ENCODE measurements at places on chromosomes 16 and 17.
A peak's percentile ranks its signal among the peaks of the same experiment; 100 is the strongest.

DNA sequence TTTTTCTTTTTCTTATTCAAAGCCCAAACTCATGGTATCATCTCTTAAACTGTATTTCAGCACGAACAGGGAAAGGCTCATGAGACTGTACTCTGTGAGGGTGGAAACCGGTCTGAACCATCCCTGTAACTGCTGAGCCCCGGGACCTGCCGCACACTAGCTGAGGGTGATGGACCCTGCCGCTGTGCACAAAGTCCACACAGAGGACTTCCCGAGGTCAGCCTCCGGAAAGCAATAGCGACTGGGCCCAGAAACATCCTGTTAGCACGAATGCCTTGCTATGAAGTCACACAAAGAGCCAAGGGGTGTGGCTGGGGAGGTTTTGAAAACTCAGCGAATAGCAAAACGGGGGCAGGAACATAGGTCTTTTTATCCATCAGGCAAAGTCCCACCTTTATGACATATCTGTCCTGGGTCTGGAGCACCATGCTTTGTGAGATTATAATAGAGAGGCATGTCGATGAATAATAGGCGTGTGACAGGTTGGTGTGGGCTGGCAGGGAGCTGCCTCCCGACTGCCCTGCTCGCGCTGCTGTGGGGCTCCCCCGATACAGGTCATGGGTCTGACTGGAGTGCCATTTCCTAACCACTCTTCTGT is 33.4 kb downstream of the CDK5R1 start:
- no peak for DNase-seq

GRCh38 chr17:32936186-32936893 is 8.4 kb downstream of the TMEM98 start:
- DNase-seq = no peak

DNA sequence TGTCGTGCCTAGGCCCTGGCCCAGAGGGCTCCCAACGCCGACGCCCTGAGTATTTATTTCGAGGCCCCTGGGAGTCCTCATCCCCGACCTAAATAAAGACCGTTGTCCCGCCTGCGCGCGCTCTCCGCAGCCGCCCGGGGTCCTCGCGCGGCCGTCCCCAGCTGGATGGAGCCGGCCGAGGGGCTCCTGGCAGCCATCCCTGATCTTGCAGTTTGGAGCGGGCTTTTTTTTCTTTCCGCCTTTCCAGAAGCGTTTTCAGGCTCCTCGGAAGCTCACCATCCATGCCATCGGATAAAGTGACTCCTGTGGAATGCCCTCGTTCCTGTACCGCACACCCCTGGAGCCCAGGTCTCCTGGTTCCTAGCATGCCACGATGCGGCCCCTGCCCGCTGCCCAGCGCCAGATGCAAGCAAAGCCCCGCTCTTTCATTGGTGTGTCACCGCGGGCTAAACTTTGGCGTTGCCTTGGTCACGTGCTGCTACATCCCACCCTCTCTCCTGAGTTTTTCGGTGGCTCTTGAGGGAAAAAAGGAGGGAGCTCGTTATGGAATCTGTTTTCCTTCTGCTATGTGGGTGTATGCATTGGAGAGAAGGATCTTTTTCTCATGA is 716 bp downstream of the TMEM94 start:
- DNase-seq = no peak

DNA sequence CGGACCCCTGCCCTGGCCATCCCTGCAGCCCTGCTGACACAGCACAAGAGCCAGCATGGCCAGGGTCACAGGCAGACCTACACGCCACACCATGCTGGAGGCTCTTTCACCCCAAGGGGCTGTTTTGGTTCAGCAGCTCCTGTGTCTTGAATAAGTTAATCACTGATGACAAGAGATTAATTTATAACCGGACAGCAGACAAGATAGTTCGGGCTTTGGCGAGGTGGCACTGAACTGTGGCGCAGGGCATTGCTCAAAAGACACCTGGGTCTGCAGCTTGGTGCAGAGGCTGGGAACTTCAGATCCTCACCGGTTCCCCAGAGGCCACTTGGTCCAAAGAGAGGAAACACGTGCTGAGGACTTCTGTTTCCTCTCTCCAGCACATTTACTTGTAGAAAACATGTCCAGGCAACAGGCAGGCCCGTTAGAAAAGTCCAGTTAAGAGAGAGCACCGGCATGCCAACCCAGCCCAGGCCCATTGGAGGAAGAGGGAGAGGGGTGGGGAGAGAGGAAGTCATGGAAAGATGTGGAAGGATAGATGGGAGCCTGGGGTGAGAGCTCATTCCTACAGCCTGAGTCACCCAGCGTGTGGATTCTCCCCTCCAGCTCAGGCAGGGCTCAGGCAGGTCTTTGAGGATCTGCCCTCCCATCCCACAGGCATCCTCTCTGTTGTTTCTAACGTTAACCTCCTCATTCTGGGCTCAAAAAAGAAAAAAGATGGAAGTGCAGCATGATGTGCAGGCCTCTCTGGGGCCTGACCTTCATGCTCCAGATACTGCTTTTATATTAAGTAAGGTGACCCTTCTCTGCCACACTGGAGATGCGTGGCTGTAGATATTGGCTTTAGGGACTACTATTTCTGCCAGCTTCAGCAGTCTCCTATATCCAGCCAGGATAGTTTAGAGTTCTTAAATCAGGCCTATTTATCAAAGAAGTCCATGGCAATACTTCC is 80.0 kb upstream of the HNF1B start:
- no peak for DNase-seq

GRCh38 chr16:34078691-34079090 is 619.3 kb downstream of the TP53TG3F start:
- DNase-seq = no peak

GRCh38 chr16:88430185-88430523 is 22.9 kb upstream of the ZFPM1 start:
- no peak for DNase-seq

GRCh38 chr16:53775821-53776431 is 72.0 kb downstream of the FTO start:
- no peak for DNase-seq

GRCh38 chr17:74921026-74921681 is 1.9 kb downstream of the USH1G start:
- DNase-seq = no peak

- DNase-seq = no peak
Observed at GRCh38 chr17:59141860-59142259, 13.1 kb downstream of the SKA2 start.

GRCh38 chr16:67697422-67698185 is 21.5 kb downstream of the GFOD2 start:
- DNase-seq = no peak

GRCh38 chr17:32907583-32907982 is 20.4 kb upstream of the TMEM98 start:
- no peak for DNase-seq

GRCh38 chr17:76499267-76499667 is 2.0 kb downstream of the RHBDF2 start:
- DNase-seq = no peak

- DNase-seq = no peak
Observed at GRCh38 chr17:32575852-32576251, 89.1 kb downstream of the CDK5R1 start.

DNA sequence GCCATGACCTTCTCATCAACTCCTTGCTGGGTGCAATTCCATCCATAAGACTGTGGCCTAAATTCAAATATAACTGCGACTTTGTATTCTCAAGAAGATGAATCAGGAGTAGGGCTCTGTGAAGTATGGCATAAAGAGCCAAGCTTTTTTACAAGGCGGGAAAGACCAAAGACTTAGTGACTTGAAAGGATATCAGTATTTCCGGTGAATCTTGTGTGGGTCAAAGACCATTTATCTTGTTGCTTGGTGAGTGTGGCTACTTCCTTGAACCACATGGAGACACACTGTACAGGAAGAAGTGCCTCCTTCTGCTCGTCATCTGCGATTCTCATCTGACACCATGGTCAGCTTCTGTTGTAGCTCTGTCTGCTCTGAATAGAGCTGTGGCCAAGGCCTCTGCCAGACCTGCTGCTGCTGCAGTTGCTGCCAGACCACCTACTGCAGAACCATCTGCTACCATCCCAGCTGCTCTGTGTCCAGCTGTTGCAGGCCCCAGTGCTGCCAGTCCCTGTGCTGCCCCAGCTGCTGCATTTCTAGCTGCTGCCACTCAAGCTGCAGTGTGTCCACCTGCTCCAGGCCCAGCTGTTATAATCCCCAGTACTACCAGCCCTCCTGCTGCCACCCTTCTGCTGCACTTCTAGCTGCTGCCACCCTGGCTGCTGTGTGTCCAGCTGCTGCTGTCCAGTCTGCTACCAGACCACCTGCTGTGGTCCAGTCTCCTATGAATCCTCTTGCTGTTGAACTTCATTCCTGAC is 6.1 kb upstream of the KRTAP2-4 start:
- no peak for DNase-seq

GRCh38 chr16:11914210-11915113 is 1.3 kb downstream of the GSPT1 start:
- no peak for DNase-seq

GRCh38 chr17:75404731-75405364 is 630 bp downstream of the GRB2 start:
- DNase-seq = peak; percentile 92

DNA sequence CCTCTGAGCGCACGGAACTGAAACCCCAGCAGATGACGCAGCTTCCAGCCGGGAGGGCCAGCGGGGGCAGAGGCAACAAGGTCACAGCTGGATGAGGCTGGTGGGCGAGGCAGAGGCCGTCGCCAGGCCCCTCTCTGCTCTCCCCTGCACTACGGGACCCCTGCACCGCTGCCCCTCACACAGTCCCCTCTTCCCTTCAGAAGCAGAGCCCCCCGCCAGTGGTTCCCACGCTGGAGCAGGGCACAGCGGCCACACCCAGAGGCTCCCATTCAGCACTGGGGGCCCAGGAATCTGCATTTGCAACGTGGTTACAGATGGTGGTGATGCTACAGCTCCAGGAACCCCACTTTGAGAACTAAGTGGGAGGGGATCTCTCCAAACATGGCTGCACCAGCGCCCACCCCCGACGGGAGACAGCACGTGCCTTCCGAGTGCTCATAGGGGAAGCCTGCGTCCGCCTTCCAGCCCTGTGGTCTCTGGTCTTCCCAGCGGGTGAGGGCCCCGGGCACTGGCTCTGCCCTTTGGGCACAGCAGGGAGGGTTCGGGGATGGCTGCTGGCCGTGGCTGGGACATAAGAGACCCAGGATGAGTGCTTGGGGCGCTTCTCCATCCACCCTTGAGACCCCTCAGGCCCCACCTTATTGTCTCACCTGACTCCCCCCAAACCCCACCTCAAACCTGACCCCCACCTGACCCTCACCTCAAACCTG is 4.7 kb upstream of the RAB40B start:
- DNase-seq = no peak

DNA sequence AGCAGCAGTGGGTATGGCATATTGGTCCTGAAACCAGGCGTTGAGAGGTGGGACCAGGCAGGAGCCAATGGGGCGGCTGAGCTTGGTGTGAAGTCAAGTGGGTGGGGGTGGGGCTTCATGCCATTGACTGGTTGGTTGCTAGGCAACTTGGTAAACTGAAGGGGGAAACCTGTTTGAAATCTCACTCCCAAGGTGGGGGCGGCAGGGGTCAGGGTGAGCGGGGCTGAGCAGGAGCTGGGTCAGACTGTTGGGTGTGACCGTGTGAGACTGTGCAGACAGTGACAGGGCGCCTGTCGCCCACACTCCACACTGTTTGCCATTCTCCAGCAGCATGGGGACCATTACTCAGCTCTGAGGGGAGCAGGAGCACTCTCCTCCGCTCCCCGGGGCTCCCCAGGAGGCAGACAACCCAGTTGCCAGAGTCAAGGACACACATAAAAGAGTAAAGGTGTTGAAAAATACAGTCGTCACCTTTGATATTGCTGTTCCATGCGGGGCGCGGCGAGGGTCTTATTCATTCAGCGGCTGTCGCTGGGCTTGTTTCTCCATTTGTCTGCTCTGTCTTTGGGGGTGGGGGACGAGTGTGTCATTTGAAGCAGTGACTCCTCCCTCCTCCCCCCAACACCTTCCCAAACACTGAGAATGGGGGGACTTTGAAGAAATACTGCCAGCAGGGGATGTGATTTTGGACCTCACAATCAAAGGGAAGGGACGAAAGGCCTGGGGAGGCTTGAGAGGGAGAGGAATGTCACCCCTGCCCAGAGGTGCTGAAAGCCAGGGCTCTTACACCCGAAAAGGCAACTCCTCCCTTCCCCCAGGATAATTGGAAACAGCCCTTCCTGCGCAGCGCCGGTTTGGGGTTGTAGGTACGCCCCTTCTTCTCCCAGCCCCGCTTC is 1.2 kb upstream of the EFNB3 start:
- no peak for DNase-seq

- no peak for DNase-seq
Observed at GRCh38 chr17:77772461-77772897, 186.0 kb upstream of the TNRC6C start.

GRCh38 chr17:61460796-61461585 is 8.8 kb downstream of the TBX4 start:
- DNase-seq = no peak

GRCh38 chr17:8904686-8905085 is 37.2 kb upstream of the PIK3R6 start:
- peak; percentile 66 for DNase-seq

DNA sequence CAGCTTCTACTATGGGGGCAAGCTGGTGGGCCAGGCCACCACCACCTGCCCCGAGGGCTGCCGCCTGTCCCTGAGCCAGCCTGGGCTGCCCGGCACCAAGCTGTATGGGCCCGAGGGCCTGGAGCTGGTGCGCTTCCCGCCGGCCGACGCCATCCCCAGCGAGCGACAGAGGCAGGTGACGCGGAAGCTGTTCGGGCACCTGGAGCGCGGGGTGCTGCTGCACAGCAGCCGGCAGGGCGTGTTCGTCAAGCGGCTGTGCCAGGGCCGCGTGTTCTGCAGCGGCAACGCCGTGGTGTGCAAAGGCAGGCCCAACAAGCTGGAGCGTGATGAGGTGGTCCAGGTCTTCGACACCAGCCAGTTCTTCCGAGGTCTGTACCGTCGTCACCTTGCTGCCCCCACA is 19.5 kb downstream of the IRF8 start:
- DNase-seq = no peak

- DNase-seq = no peak
Observed at GRCh38 chr17:68676856-68677255, 75.7 kb upstream of the FAM20A start.
